ENCODE measurements at places on chromosomes 4 and X. TPM values are rescaled to one million over a fixed set of nuclear protein-coding genes. Genes with fewer than 3 reads are reported as not detected.

DNA sequence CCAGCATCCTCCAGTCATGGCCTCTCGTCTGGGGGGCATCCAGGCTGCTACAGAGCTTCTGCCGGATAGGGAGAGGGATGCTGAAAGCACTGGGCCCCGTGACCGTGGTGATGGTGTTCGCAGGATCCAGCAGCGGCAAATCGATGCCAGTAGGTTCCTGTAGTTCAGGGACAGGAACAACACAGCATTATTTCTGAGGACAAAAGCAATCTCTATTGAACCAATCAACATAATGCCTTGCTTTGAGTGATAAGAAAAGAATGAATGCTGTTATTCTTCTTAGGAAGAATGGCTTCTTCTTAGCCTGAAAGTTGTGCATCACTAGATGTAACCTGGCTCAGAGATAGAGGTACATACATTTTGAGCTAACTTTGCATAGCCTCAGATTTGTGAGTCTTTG lies 378.6 kb downstream of the UNC5C start:
- DNase-seq, result no peak

DNA sequence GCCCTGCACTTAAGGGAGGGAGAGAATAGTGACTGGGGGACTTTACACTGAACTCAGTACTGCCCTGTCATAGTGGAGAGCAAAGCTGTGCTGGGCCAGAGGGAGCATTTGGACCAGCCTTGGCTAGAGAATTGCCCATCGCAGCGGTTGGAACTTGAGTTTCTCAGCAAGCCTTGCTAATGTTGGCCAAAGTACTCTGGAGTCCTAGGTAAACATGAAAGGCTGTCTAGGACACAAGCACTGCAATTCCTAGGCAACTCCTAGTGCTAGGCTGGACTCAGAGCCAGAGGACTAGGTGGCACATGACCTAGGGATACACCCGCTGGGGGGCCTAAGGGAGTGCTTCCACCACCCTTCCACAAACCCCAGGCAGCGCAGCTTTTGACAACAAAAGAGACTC lies 15.0 kb downstream of the MED14 start:
- no peak for DNase-seq

GRCh38 chr4:138841343-138841742 lies 174.2 kb upstream of the NOCT start:
- DNase-seq, result no peak

DNA sequence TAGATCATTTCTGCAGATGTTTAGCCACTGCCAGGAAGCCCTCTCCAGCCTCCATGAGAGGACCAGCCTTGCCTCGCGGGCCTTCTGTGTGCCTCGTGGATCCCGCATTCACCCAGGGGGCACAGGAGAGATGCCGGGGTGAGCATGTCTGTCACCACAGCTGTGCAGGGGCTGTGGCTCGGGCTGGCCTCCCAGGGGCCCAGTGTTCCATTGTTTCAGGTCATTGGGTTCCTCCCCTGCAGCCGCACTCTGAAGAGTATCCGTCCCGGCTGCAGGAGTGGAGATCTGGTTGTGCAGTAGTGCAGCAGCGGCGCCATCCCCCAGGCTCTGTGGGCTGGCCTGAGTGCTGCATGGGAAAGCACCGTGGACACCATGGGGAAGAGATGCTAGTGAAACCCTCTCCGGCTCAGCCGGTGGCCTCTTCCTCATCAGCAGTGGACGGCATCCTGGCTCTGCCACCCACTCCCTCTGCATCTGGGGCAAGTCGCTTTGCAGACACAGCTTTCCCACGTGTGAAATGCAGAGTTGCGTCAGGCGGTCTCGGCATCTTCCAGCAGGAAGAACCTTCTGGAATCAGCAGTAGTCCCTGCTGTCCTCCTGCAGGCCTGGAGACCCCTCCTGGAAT lies 29.1 kb downstream of the TBC1D14 start:
- no peak for DNase-seq

- no peak for DNase-seq
Observed at GRCh38 chrX:79089896-79090584, 54.4 kb upstream of the GPR174 start.

DNA sequence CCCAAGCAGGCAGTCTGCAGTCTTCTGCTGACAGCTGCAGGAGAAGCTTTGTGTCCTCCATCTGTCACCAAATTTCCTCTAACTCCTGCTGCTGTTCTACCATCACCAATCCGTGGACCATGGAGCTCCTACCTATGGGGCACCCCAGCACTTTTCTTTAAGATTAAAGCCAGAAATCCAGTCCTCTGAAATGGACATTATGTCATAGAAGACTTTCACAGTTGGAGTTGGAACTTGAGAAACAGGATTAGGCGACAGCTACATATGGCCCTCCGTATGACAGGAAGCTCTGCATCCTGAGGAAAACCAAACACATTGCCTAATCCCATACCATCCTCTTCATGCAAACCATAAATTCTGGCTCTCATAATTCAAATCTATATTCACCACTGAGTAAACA lies 470.6 kb upstream of the GALNTL6 start:
- DNase-seq, result no peak

DNA sequence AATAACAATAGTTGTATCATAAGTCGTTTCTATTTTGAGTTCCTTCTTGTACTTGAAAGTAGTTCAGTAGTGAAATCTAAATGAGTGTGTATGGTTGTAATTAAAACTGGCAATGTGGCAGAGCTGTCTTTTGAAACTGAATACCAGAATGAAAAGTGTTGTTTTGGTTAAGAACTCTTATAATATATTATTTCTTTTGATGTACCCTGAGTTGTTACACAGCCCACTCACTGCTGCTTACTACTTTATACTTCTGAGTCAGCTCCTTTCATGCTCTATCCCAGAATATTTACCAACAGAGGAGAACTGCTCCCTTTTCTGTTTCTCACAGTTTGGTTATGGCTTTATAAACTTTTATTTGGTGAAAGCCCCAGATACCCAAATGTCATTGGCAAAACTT lies 28.8 kb downstream of the FAM199X start:
- DNase-seq, result no peak

GRCh38 chr4:55132775-55133174 lies 7.4 kb upstream of the KDR start:
- DNase-seq, result no peak

DNA sequence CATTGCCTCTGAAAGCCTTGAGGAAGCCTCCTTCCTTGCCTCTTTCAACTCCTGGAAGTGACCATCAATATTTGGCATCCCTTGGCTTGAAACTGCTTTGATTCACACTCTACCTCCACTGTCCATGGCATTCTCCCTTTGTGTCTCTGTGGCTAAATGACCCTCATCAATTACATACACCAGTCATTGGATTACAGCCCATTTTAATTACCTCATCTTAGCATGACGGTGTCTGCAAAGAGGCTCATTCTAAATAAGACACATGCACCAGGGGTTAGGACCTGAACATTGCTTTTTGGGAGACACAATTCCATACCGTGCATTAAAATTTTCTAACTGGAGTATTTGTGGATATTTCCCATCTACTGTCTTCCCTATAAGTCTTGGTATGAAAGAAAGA lies 60.7 kb upstream of the FAM9A start:
- DNase-seq, result no peak

Gene PNCK
- total RNA-seq, result not detected

Gene PABPC1L2B
- not detected for total RNA-seq

Gene TACR3
- total RNA-seq, result not detected

Gene G6PD
- total RNA-seq, result 103 TPM

Gene RENBP
- total RNA-seq, result 1.2 TPM

Gene CHRDL1
- total RNA-seq, result not detected

Gene RTL9
- total RNA-seq, result 0.26 TPM
